ENCODE measurements at places on chromosomes 4 and X. TPM values are rescaled to one million over a fixed set of nuclear protein-coding genes. Genes with fewer than 3 reads are reported as not detected.

Gene HPGDS
- not detected for total RNA-seq

Gene ACE2
- 1.8 TPM for total RNA-seq

Gene NIPAL1
- total RNA-seq = 18.1 TPM

Gene NHSL2
- total RNA-seq = 0.39 TPM

Gene EDNRA
- 0.58 TPM for total RNA-seq

Gene SLITRK2
- total RNA-seq = not detected

Gene PLXNB3
- not detected for total RNA-seq

Gene GPRASP2
- total RNA-seq = 2.7 TPM
